ENCODE measurements at places on chromosomes 5 and 9.

GRCh38 chr5:107815109-107815508, 144.4 kb upstream of the EFNA5 start:
- DNase-seq: no peak

DNA sequence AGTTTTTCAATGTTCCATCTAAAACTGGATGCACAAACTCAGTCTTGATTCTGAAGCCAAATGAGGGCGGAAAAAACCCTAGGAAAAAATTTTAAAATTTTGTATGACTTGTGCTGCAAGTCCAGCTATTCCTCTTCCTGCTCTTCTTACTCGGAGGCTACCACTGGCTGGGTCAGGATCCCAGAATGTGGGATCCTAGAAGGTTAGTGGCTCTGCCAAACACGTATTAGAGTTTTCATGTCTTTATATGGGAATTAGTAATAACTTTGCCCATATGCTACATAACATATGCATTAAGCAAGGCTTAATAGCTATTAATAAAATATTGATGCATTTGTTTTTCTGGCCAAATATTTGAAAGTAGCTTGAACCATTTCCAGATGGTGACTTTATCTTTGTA, 458.3 kb downstream of the AGTPBP1 start:
- DNase-seq: no peak

DNA sequence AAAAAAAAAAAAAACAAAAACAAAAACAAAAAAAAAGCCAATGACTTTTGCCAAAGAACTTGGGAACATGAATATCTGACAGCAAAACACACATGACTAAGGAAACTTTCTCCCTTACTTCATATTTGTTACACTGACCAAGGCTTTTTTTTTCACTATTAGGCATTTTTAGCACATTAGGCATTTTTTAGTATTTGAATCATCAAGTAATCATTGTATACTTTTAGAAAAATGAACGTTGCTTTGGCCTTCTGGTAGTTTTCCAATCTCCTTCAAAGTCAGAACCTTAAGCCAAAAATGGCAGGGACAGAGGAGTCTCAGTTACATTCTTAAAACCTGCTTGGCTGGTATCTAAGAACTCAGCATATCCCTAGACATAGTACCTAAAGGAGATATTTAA, 19.3 kb downstream of the NREP start:
- no peak for DNase-seq

DNA sequence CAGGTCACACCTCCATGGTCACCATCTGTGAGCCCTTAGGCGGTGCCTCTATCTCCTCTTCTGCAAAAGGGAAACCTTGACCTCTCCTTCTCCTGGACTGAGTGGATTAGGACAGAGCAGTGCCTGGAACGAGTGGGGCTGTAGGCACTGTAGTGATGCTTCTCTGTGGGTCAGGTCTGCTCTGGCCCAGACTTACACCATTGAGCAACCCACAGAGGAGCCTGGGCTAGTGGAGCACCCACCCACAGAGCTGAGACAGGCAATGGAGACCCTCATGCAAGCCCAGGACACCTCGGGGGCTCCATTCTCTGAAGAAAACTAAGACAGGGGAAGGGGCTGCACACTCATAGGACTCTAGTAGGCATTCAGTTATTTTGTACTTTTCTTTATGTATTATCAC, 400.6 kb downstream of the GADD45G start:
- DNase-seq: no peak

DNA sequence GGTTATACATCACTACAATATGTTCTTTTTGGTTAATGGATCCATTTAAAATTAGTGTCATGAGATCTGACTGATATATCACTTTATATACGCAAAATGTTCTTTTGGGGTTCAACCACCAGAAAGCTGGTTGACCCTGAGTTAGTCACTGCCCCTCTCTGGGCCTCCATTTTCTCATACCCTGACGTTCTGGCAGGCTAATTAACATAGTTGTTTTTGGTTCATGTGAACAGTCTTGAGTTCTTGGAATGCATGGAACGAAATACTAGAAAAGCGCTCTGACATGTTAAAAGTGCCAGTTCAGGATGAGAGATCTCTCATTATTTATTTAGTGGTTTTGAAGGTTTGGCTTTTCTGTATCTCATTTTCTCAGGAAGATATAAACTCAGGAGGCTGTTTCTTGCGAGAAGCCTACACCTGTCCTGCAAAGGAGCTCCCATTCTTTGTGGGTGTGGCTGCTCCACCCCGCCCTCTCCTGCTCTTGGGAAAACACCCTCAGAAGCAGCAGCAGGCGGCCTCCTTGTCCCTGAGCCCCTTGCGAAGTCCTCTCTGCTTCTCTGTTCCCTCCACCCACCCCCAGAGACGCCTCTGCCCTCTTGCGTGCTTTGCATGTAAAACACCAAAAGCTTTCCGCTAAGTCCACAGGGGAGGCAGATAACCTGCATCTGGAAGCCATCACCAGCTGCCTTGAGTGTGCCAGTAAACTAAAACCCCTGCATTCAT, 302.4 kb upstream of the PANK3 start:
- no peak for DNase-seq

GRCh38 chr5:154673506-154673905, 81.7 kb upstream of the LARP1 start:
- DNase-seq: no peak
